Kasumi-1 (cell line): ENCODE measurements at places on chromosomes 16 and 17.

- no peak for DNase-seq
Observed at GRCh38 chr17:67554634-67555033, 163.1 kb upstream of the NOL11 start.

- DNase-seq = no peak
Observed at GRCh38 chr17:77478281-77478680, 337.5 kb downstream of the SEC14L1 start.

GRCh38 chr17:28749516-28750177 lies 5.8 kb downstream of the TRAF4 start:
- DNase-seq = no peak

GRCh38 chr17:66351033-66351432 lies 48.6 kb downstream of the PRKCA start:
- no peak for DNase-seq

DNA sequence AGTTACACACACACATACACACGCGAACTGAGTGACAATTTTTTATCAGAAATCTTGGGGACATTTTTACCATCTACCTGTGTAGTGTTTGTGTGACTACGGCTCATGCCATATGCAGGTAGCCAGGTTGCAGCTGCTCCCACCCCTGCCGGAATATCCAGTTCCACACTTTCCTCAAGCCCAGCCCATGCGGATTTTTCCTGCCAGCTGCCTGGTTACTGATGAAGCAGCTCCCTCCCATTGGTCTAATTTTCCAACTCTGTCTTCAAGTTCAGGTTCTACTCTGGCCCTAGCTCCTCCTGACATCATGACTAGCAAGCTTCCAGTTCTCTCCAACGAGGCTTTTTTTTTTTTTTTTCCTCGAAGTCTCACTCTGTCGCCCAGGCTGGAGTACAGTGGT lies 4.8 kb downstream of the GSG1L2 start:
- DNase-seq = no peak

GRCh38 chr17:43905400-43905984 lies 1.8 kb downstream of the MPP2 start:
- DNase-seq = no peak

DNA sequence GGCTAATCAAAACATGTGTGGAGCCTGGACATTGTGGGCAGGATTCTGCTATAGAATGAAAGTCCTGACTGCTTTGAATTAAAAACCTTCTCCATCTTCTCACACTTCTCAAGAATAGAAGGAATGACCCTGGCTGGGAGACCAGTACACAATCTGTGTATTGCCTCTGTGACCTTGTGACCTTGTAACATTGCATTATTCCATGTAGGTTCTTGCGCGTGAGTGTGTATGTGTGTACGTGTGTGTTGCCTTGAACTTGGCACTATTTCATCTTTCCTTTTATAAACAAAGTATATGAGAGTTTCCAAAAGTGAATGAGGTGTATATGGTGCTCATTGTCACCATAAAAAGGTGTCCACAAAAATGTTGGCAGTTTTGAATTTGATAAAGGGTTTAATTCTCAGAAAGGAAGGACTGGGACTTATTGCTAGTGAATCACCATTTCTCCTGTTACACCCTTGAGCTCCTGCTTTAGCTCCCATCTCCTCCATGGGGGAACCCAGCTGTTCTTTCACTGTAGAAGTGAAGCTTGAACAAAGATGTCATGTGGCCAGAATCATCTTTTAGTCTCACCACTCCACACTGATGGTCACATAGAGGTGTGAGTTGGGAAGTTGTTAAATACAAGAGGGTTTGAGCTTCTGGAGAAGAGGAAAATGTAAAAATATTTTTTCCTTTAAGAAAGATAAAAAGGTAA lies 244.9 kb downstream of the FTO start:
- DNase-seq = no peak
